ENCODE measurements at places on chromosomes 6 and 20.
A peak's percentile ranks its signal among the peaks of the same experiment; 100 is the strongest.

- DNase-seq: no peak
Observed at GRCh38 chr6:97150932-97151331, 132.1 kb downstream of the MMS22L start.

DNA sequence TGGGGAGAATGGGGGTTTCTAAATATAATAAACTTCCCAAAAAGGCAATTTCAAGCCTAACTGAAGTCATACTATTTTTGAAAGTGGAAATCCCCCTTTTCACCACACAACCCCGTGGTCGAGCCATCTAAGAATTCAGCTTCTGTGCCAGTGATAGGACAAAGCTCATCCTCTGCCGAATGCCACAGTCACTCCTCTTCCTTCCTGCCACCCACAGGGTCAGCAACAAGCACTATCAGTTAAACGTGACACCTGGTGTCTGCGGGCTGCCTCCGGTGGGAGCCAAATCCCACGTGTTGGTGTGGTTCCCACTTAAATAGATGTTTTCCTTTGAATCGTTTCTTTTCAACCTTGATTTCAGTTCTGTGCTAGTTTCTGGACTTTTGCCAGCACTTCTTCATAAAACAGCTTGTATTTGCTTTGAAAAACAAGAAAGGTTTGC lies 60.7 kb downstream of the TNFAIP3 start:
- DNase-seq: peak; percentile 26

DNA sequence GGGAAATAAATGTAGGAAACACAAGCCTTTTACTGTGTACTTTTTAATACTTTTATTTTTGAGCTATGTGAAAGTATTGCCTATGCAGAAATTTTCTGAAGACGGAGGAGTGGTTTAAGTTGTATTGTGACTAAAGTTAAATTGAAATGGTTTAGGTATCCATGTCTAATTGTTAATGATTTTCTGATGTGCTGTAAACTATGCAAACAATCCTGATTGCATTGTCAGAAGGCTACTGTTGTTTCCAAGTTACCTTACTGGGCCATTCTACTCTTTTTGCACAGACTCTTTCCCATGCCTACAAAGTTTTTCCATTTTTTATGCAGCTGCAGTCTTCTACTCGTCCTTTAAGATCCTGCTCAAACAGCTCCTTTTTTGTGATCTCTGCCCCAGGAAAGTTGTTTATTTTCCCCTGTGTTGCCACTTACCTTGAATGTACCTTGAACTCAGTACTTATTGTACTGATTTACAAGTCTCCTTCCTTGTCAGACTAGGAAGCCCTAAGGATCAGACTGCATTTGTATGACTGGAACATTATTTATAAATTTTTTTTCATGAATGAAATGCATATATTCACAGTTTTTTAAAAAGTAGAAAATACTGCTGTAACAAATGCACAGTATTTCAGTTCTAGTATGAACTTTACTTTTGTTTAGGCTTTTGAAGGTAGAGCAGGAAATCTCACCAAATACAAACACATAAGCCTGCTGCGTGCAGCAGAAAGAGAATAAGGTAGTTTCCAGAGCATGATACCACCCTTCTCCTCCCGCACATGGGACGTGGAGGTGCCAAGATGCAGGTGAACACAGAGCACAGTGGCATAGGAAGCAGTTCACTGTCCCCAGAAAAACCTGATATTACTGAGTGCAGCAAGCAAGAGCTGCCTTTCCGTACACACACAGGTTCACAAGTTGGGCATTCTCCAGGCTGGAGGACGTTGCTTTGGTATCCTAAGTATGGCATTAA lies 97.8 kb downstream of the CRYBG1 start:
- no peak for DNase-seq

DNA sequence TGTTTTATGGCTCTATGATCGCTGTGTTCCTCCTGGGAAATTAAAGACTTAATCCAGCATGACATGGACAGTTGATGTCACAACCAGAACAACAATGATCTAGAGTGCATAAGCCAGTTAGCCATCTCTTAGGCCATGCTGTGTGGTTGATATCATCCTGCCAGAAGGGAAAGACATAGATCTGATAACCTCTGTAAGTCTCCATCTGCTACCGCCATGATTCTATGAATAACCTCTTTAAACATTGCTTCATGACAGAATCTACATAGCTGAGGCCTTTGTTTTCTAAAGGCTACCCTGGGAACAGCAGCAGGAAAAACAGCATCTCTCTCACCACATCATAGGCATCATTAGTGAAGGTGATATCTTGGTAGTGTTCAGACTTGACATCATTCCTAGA lies 117.6 kb upstream of the PHACTR1 start:
- DNase-seq: no peak

DNA sequence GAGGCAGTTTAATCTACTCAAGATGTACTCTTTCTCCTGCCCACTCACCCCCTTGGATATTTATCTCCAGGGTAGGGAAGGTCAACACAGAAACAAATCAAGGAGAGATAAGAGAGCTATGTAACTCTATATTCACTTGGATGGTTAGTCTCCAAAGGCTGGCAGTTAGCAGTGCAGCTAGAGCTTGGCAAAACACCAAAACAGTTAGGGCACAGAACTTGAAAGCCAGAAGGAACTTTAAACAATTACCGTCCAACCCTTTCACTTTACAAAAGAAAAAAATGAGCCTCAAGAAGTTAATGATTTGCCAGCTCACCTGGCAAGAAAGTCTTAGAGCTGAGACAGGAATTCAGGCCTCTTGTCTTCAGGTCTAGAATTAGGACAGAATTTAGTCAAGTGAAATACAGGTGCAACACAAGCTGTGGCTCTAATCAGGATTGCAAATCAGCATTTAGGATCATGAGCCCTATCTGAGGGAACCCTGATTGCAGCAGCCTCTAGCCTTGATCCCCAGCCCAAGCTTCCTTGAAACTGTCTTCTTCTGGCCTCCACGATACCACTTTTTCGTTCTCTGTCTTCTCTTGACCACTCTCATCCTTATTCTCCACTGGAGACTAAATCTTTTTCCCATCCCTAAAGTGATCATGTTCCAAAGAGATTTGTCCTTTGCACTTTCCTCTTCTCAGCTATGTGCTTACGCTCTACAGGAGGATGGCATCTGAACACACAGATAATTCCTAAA lies 14.9 kb downstream of the NEDD9 start:
- DNase-seq: no peak

GRCh38 chr6:133017581-133017980 lies 203.2 kb downstream of the RPS12 start:
- no peak for DNase-seq

DNA sequence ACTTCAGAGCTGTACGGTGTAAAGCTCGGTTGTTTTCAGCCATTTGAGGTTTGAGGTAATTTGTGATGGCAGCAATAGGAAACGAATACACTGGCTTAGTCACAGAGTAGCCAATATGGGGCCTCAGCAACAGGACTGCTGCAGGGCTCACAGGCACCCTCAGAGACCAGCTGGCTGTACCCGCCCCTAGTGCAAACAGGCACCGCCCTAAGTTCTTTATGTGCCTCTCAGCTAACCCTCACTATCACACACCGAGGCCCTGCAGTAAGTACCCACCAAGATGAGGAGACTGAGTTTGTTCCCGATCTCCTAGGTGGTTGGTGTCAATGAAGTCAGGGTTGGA lies 11.2 kb upstream of the SERPINB9 start:
- no peak for DNase-seq

GRCh38 chr6:7451326-7451725 lies 61.7 kb downstream of the RIOK1 start:
- no peak for DNase-seq

DNA sequence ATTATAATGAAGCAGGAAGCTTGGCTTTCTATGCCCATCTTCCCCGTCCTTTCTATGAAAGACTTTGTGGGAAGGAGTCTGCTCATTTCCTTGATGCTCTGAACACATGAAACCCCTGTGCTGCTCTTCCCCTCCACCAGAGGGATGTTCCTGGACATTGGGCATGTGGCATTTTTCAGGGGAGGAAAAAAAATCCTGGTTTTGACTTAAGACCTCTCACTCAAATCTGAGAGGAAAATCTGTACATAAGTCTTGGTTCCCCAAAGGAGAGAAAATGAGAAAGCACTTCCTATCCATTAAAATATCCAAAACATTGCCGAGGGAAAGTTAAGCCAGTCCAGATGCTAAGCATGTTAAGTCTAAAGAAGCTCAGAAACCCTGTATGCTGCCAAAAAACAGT lies 393.0 kb downstream of the PAX1 start:
- DNase-seq: no peak

DNA sequence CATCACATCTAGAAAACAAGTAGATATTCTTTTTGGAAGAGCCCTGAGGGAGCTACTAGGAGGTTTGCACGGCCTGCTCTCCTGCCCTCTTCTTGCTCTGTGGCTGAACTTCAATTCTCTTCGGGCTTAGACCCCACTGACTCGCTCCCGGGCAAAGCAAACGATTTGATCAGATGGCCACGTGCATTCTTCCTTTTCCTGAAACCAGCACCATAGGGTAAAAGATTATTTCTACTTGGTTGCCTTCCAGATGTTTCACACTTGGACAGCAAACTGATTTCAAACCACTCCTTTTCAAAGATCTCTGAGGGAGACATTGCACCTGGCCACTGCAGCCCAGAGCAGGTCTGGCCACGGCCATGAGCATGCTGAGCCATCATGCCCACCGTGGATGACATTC lies at the start of gene SLC22A1:
TSS of gene SLC22A1 (plus strand) at position 258 of the 400 bp plus-strand sequence. CDS start at position 379, 121 bp downstream.
- DNase-seq: no peak

DNA sequence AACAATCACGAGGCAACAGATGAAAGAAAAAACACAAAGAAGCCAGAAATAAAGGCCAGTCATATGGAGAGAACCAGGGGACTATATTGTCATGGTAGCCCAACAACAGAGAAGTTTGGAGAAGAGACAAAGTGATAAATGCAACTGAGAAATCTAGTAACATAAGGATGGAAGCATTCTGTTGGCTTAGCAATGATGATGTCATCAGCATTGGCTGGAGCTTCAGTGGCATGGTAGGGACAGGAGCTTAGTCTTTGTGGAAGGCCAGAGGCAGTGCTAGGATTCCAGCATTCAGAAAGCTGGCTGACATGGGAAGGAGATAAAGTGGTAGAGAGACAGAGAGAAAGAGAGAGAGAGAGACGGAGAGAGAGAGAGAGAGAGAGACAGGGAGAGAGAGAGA lies 276.4 kb downstream of the TRDN start:
- DNase-seq: no peak

GRCh38 chr6:32108094-32108627 lies 977 bp downstream of the TNXB start:
- DNase-seq: no peak

DNA sequence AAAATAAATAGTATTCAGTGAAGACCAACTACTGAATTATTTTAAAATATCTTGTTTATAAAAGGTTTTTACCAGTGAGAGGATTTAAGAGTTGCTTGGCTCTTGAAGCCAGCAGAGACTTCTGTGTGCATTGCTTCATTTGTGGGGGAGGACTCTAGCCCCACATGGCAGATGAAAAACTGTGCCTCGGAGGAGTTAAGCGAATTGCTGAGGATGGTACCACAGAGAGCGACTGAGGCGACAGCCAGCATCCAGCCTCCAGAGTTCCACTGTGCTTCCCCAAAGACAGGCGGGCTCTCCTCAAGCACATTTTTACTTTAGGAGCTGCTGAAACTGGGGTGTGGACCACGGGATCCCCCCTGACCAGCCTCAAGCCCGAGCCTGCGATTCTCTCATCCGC lies 80.7 kb downstream of the THBS2 start:
- DNase-seq: no peak

DNA sequence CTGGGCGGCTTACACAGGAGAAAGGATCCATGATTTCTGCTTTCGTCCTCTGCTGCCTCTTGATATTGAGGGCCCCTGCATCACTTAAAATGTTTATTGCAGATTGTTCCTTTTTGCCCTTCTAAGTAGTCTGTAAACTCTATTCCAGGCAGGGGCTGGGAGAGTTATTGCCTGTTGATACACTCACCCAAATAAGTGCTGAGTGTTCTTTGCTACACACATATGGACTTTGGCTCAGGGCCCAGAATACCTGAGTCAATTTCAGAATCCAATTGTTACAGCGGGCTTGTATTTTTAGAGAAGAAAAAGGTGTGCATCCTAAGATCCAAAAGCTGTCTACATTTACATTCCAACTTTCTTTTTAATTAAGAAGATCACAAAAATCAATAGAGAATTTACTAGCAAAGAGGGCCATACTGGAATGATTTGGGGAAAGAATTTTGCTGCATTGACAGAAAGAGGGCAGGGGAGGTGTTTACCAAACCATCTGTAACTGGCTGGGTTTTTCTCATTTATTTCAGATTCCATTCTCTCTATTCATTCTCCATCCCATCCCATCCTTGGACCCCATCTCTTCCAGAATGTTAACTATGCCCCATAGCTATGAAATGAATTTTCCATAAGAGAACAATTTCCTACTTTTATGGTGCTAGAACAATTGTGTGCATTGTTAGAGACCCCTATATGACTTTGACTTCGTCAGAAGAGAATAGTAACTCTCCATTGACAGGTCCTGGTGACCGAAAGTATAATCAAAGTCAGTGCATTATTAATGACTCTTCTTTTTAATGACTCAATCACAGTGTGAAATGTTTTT lies 959.9 kb upstream of the FLRT3 start:
- no peak for DNase-seq

- no peak for DNase-seq
Observed at GRCh38 chr20:64216036-64216435, 39.5 kb upstream of the PCMTD2 start.

DNA sequence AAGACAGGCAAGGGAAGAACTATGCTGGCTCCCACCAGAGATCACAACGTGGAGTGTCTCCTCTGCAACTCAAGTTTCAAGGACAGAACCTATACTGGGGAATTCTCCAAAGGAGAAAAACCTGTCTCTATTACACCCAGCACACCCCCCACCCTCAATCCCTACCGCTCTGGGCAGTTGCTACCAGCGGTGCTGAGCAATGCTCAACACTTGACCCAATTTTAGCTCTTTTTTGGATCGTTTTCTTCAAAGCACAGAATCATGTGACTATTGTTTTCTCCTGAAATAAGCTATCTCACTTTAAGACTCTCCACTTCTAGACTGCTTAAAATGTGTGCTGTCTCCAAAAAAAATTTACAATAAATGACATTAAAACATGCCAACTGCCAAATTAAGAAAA lies 23.3 kb downstream of the MAP7 start:
- DNase-seq: no peak
